Activated T-cell treated with anti-CD3 and anti-CD28 coated beads for 4 hours (primary cell): ENCODE measurements at places on chromosomes 3 and 15.
A peak's percentile ranks its signal among the peaks of the same experiment; 100 is the strongest.

GRCh38 chr15:68265674-68266073 is 11.9 kb upstream of the FEM1B start:
- no peak for DNase-seq

- no peak for DNase-seq
Measured at GRCh38 chr3:170002879-170003278, 34.9 kb upstream of the GPR160 start.

DNA sequence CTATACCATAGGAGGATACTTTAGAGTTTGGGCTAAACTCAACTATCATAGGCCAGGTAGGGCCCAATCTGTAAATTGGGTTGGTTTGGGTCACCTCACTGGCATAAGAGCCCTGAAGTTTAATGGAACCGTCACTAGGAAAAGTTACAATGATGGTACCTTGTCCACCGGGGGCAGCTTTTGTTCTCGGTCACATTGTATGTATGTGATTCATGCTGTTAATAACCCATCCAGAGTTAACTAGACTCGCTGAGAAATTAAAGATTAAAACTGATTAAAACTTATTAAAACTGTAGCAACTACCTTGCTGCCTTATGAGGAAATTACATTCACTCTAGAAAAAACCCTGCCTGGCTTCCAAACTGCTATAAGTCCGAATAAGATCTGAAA is 145.0 kb upstream of the TMCO5A start:
- no peak for DNase-seq

DNA sequence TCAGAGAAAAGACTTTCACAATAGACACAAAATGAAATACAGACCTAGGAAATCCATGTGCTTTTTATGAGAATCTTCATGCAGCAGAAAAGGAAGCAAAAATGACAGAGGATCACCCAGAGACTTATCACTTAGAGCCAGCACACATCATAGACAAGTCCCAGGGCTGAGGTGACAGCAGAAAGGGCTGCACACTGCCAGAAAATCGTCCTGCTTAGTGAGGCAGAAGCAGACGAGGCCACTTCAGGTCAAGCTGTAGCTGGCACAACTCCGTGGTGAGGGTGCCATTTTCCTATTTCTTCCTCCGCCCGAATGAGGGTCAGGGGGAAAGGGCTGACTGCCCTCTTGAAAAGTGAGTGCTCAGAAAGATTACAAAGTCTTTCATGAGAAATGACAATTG is 95.9 kb upstream of the TNIK start:
- DNase-seq = no peak

GRCh38 chr15:82124331-82125263 is 78.8 kb upstream of the MEX3B start:
- no peak for DNase-seq

GRCh38 chr3:152276681-152277080 is 8.0 kb downstream of the MBNL1 start:
- no peak for DNase-seq

DNA sequence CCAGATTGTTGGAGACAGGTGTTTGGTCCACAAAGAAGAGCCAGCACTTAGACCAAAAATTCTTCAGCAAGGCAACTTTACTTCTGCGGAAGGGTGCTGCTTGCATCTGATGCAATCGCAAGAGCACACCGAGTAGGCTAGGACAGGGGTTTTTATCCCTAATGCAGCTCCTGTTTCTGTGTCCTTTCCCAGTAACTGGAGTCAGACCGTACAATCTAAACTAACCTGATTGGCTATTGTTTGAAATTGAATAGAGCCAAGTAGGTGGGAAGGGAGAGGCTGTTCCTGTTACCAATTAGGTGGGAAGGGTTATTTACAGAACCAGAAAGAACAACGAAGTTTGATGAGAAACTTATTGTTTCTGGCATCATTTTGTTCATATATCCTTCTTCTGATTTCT is 77.6 kb downstream of the CHCHD4 start:
- no peak for DNase-seq

- DNase-seq = no peak
Measured at GRCh38 chr15:76038512-76038911, 21.3 kb upstream of the TMEM266 start.

DNA sequence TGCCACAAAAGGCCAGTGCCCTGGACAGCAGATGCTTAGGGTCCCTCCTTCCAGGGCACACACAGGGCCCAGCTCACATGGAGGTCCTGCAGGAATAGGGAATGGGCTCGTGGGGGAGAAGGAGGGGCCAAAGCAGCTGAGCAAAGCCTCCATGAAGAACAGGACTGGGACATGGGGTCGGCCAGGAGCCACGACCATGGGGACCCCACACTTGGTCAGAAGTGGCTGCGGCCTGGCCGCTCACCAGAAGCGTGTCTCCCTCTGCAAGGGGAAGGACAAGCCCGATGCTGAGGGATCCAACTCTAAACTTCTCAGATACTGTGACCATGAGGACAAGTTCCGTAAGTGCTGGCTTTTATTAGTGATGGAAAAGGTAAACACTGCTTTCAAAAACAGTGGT is 15.3 kb downstream of the RBPMS2 start:
- DNase-seq = no peak

DNA sequence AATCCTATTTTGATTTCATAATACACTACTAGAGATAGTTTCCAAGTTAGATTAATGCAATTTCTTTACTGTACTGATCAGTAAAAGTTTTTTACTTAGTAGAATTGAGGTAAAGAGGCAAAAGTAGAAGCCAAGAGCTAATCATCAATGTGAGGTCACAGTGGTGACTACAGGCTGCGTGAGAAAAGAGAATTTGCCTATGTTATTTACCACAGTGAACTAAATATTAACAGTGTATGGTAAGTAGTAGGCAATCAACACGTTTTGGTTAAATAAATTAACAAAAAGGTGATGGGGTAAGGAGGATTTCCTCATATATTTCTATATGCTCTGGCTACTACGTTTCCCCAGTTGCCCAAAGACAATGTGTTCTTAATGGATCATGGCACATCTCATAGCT is 202.2 kb upstream of the CMC1 start:
- no peak for DNase-seq

GRCh38 chr3:25594007-25594502 is 70.7 kb downstream of the TOP2B start:
- DNase-seq = no peak

GRCh38 chr3:29514912-29515311 is 234.0 kb downstream of the RBMS3 start:
- DNase-seq = no peak

GRCh38 chr3:170467007-170467406 is 48.3 kb downstream of the CLDN11 start:
- no peak for DNase-seq

- no peak for DNase-seq
Measured at GRCh38 chr3:73451301-73451944, 173.3 kb downstream of the PDZRN3 start.

DNA sequence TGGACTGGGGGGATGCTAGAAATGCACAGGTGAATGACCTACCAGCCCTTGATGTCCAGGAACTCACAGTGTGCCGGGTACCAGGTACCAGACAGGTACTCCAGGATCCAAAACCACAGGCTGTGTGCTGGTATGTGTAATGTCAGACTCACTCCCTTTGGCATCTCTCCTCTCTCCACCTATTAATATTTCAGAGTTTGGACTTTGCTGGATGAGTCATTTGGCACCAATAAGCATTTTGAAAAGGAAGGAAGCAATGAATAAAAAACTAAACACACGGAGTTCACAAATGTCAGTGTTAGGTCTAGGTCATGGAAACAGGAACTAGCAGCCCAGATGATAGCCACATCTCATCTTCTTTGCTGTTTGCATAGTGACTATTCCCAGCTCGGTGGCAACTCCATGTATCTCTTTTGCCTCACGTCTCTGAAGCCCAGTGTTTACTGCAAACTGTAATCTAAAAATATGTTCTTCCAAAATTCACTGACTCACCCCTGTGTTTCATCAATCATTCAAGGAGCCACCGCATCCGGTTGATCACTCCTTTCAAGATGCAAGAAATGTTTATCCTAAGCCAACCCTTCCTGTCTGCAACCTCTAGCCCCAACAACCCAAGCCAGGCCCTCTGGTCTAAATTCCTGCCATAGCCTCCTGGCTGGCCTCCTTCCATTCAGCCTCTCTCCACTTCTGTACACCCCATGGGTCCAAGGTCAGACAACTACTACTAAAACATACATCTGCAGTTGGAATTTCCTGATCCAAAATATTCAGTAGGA is 8.4 kb downstream of the ITGB5 start:
- DNase-seq = no peak

DNA sequence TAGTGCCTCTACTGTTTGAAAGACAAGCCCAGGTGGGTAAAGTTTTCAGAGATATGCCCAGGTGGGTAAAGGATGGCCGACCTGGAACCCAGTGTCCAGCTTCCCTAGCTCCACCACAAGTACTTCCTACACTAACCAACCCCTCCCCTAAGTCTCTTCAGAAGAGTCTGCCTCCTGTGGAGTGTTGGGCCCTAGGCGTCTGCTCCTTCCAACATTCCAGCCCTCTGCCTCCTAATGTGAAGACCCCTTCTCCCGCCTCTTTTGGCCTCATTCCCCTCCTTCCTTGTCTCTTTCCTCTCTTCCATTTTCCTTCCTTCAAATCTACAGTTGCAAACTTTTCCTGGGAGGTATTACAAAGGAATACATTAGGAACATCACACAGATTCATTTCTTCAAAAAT is 38.6 kb downstream of the CNTN3 start:
- no peak for DNase-seq

- DNase-seq = no peak
Measured at GRCh38 chr15:83475551-83475950, 28.4 kb downstream of the SH3GL3 start.

DNA sequence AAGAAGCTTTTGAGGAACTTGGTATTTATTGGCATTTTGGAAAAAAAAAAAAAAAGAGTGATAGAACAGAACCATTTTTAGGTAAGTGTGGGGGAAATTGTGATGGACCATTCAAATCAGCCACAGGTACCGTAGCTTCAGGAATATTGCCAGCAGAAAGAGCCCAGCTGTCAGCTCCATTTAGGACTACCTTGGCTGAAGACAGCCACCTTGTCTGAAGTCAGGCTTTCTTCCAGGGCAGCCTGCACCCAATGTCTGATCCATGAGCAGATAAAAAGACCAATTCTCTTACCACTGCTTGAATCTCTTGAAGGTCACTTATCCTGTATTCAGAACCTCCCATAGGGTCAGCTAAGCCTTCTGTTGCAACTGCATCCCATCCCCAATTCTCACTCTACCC is 37.6 kb downstream of the SLCO3A1 start:
- no peak for DNase-seq

GRCh38 chr3:152811974-152812760 is 22.8 kb upstream of the P2RY1 start:
- DNase-seq = no peak

GRCh38 chr3:184384342-184384741 is 4.5 kb downstream of the CHRD start:
- DNase-seq = no peak

DNA sequence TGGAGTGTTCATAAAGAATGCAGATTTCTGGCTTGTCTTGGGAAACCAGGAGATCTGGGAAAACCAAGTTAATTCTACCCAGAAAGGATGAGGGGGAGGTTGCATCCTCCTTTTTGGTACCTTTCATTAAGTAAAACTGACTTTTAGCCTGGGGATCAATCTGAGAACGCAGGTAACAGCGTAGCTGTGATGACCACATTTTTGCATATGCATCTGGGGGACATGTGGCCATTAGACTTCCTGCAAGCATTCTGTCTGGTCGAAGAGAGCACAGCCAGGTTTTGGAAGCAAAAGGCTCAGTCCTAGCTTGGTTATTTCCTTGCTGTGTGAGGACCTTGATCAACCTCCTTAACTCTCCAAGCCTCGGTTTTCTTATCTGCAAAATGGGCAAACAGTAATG is 145.2 kb downstream of the SHQ1 start:
- no peak for DNase-seq

DNA sequence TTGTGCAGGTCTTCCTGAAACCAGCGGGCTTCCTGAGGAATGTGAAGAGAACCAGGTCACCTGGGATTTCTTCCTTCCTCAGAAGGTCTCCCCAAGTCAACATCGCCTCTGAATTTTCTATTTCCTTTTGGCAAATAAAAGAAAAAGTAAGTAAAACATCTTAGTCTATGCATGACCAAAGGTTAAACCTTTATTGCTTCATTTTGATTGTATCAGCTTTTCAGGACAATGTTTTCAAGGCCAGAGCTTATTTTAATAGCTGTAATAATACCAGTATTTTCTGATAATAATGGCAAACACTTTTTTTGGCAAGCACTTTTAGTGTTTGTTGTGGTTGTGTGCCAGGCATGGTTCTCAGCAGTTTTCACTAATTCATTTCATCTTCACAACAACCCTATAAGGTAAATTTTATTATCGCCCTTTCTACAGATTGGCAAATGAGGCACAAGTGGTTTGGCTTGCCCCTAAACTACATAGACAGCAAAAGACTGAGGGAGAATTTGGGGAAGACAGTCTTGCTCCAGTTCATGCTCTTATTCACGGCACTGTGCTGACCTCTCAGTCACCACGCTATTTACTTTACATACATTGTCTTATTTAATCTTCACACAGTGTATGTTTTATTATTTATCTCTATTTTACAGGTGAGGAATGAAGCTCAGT is 110.4 kb downstream of the RPL22L1 start:
- DNase-seq = no peak

- DNase-seq = no peak
Measured at GRCh38 chr3:4838621-4839022, 140.6 kb upstream of the BHLHE40 start.

- no peak for DNase-seq
Measured at GRCh38 chr3:151813799-151814198, at the start of gene AADAC. Gene AADAC, plus strand, starts transcription at chr3:151814116. Its CDS starts 47 bp downstream, at chr3:151814163.

DNA sequence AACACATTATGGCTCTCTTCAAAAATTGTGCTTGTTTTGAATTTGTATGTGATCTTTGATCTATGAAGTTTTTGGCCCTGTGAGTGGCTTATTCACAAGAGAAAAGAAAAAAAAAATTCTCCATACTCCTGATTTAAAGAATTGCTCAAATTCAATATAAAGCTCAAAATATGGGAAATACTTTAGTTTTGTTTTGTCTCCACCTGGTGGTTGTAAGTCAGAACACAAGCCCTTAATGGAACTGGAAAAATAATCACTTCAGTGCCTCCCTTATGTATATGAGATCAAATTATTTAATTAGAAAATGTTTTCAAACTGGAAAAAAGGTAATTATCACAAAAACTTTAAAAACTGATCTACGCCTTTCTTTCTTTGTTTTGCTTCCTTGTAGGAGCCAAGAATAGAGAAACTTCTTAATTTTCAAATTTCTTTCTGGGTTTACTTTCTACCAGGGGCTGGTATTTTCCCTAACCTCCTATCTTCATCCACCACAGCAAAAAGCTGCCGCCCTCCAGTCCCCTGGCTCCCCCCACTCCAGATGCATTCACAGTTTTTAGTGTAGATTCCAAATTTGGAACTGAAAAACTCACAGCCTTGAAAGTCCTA is 50.6 kb downstream of the SERP1 start:
- DNase-seq = peak; percentile 23

DNA sequence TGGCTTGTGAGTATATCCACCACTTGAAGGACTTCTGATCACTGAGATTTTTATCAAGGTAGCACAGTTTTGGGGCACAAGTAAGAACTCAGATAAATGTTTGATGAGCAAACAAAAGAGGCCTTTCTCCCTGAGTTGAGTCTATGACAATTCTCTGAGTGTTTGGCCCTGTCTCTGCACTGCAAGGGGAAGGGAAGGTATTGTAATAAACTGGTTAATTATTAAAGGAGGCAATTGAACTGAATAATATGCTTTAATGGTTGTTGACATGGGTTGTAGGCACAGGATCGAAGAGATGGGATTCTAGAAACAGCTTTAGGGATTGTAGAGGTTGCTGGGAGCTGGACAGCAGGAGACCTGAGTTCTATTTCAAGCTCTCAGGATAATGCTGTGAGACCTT is 95.0 kb upstream of the MRPL3 start:
- no peak for DNase-seq
